Stimulated activated CD8-positive, alpha-beta memory T cell treated with anti-CD3 and anti-CD28 coated beads, Interleukin-15, amount 100 ng/mL, for 4 hours (primary cell): ENCODE measurements at places on chromosomes 11 and 22.

DNA sequence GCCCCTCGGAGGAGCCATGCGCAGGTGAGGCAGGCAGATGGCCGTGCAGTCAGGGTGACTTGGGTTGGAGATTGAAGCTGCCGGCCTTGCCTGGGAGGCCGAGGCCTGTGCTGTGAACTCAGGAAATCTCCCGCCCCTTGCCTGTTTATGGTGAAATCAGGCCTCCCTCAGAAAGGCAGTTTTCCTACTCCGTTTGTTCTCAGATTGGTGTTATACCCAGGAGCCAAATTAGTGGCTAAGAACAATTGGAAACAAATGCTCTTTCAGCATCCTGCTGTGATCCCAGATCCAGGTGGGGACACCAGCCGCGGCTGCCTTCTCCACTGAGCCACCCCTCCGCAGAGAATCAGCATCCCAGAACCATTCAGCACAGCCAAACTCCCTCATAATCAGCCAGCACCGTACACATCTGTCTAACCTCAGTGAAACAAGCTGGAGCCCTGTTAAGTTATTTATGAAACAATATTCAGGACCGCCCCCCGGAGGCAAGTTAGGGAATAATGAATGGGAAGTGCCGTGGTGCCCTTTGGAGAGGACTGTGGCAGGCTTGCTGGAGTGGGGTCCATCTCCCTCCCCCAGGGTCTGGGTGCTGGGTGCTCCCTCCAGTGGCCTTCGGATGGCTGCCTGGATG, 60.0 kb downstream of the PKNOX2 start:
- DNase-seq, result no peak

DNA sequence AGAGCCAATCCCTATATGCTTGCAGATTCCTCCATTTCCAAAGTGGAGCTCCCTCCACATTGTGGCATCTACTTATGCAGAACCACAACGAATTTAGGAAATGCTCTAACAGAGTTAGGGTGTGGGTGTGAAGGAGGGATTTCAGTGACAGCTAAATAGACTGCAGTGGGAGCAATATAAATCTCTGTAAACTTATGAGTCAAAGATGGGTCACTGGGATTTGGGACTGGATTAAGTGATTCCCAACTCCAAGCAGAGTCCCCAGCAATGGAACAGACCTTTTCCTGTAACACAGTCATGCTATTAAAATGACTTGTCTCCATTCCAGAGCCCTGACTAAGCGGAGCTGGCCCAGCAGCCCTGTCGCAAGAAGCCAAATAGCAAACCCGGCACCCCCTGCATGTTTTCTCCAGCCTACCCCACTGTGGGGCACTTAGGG, 36.6 kb downstream of the RPL27A start:
- no peak for DNase-seq

GRCh38 chr11:123084454-123084853, 22.5 kb upstream of the HSPA8 start:
- DNase-seq, result no peak

GRCh38 chr11:69716099-69716498, 12.3 kb upstream of the FGF19 start:
- no peak for DNase-seq

DNA sequence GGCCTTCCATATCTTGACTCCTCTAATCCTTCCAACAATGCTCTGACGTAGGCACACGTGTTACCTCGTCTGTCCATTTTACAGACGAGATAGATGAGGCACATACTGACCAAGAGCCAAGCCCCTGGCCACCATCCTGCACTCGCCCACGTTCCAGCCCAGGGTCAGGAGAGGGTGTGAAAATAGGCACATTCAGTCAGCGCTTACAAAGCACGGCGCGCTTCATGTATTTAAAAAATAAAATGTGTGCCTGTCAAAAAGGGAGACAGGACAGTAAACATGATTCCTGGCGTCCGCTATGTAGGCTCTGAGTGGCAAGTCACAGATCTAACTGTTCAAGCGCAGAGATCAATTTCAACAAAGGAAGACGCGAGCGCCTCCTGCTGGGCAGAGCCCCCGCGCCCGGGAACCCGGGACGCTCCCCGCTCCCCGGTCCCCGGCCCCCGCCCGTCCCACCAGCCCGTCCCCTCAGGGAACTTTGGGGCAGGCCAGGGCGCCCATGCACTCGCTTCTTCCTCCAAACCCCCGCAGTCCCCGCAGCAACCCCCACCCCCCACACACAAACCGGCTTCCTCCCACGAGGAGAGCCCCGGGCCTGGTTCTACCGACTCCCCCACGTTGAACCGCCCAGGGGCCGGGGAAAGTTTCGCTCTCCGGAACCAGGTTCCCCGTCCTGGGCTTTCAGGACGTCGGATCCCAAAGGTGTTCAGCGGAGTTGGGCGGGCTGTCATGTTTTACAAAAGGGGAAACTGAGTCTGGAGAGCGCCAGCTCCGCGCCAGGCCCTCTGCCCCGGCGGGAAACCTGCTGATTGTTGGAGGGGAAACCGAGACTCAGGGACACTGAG, 10.4 kb upstream of the C1QTNF6 start:
- peak; percentile 79 for DNase-seq
